Activated CD8-positive, alpha-beta T cell treated with anti-CD3 and anti-CD28 coated beads, Interleukin-2, amount 10 ng/mL, durations not matched to agents 7 days and 5 days (primary cell): ENCODE measurements at places on chromosomes 1 and 21. TPM values are rescaled to one million over a fixed set of nuclear protein-coding genes. Genes with fewer than 3 reads are reported as not detected.

CR1 gene
- total RNA-seq: 0.16 TPM

FCRLB gene
- total RNA-seq: 0.97 TPM

CFHR3 gene
- total RNA-seq: not detected

ESPN gene
- 1.0 TPM for total RNA-seq

NOS1AP gene
- not detected for total RNA-seq

PKN2 gene
- 23.6 TPM for total RNA-seq

CHD1L gene
- total RNA-seq: 62.3 TPM

CD52 gene
- 1,112 TPM for total RNA-seq

ABCG1 gene
- 8.0 TPM for total RNA-seq

EVI5 gene
- total RNA-seq: 0.21 TPM

FALEC gene
- not detected for total RNA-seq

FCRL5 gene
- total RNA-seq: 0.11 TPM

OLFM3 gene
- not detected for total RNA-seq

IL12RB2 gene
- total RNA-seq: 19.6 TPM

FBXO44 gene
- 42.3 TPM for total RNA-seq

UTS2 gene
- total RNA-seq: 0.16 TPM

HSPA6 gene
- 1.1 TPM for total RNA-seq

CFHR4 gene
- not detected for total RNA-seq

DENND4B gene
- total RNA-seq: 143 TPM

ADORA1 gene
- not detected for total RNA-seq

SYT6 gene
- total RNA-seq: not detected

MTARC1 gene
- not detected for total RNA-seq

S100A8 gene
- total RNA-seq: not detected

CC2D1B gene
- total RNA-seq: 53.3 TPM

KIF26B gene
- 0.08 TPM for total RNA-seq

S100A7 gene
- not detected for total RNA-seq

RIMS3 gene
- 6.2 TPM for total RNA-seq

PRAMEF15 gene
- not detected for total RNA-seq

DYNLT5 gene
- not detected for total RNA-seq

CD5L gene
- not detected for total RNA-seq

TMEM82 gene
- not detected for total RNA-seq

ESRRG gene
- not detected for total RNA-seq

TMEM201 gene
- 23.2 TPM for total RNA-seq

TEDDM1 gene
- not detected for total RNA-seq
